ENCODE measurements at places on chromosomes 3 and 15.

- DNase-seq, result peak; percentile 50
Measured at GRCh38 chr15:99343881-99344551, 92.7 kb downstream of the LRRC28 start.

GRCh38 chr15:70194266-70194665 is 96.5 kb upstream of the TLE3 start:
- DNase-seq, result no peak

DNA sequence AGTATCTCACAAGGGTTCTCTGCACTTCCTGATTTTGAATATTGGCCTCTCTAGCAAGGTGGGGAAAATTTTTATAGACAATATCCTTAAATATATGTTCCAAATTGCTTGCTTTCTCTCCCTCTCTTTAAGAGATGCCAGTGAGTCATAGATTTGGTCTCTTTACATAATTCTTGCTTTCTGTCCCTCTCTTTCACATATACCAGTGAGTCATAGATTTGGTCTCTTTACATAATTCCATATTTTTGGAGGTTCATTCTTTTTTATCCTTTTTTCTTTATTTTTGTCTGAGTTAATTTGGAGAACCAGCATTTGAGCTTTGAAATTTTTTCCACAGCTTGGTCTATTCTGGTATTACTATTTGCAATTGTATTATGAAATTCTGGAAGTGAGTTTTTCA is 77.7 kb upstream of the NUDT16 start:
- DNase-seq, result no peak

DNA sequence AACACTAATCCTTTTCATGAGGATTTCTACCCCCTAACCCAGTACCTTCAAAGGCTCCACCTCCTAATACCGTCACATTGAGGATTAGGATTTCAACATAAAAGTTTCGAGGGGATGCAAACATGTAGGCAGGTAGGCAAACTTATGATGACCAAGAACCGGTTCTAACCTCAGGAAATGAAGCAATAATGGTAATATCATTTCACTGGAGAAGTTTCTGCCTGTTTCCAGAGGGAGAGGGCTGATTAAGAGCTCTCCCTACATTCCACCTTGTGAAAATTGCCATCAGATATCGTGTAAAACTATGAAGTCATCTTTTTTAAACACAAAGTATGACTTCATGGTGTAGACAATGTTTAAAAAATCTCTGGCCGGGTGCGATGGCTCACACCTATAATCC is 31.6 kb downstream of the NKIRAS1 start:
- no peak for DNase-seq

GRCh38 chr3:54344601-54345231 is 222.4 kb downstream of the CACNA2D3 start:
- no peak for DNase-seq

DNA sequence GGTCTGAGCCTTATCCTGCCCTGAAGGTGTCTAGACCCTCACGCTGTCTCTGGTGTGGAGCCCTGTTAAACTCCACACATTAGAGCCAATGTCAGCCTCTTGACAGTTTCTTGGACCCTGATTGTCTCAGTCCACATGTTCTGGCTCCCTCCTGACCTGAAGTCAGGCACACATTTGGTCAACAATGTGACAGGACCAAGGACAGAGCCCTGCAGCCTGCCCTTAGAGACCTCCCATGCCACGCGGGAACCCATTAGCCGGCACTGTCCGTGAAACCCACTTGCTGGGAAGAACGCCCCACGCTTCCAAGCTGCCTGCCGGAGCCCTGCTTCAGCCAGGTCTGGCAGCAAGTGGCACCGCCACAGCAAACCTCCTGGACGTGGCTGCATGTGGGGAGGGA is 162.7 kb upstream of the LINGO1 start:
- DNase-seq, result no peak

- no peak for DNase-seq
Measured at GRCh38 chr3:174659511-174659910, 199.6 kb upstream of the NAALADL2 start.

GRCh38 chr15:78949461-78949860 is 4.6 kb upstream of the CTSH start:
- no peak for DNase-seq

- no peak for DNase-seq
Measured at GRCh38 chr3:151459358-151459757, 1.5 kb downstream of the IGSF10 start.

GRCh38 chr15:100918690-100919480 is at the start of gene LRRK1:
Gene LRRK1, plus strand, starts transcription at chr15:100919357. Its CDS starts 5,276 bp downstream, at chr15:100924633.
- peak; percentile 59 for DNase-seq

GRCh38 chr3:29240248-29240647 is 40.6 kb upstream of the RBMS3 start:
- no peak for DNase-seq

- DNase-seq, result no peak
Measured at GRCh38 chr3:195698325-195698646, 22.5 kb upstream of the MUC20 start.

GRCh38 chr15:57114070-57114469 is 195.6 kb downstream of the TCF12 start:
- DNase-seq, result no peak

DNA sequence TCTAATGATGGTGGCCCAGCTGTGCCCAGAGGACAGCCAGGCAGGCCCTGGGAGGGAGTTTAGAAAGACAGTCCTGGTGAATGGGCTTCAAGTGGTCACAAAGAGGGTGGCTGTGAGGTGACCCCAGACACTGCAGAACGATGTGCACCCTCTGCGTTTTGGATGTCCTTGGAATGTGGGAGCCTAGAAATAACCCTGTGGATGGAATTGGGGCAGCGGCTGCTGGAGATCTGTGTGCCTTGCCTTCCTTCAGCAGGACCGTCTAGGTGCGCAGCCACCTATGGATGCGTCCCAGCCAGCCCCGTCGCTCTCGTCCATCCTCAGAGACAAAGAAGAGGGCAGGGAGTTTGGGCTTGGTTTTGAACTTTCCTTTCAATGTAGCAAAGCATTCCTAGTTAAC is 46.5 kb downstream of the KLHL25 start:
- DNase-seq, result peak; percentile 16

- DNase-seq, result peak; percentile 30
Measured at GRCh38 chr3:126113733-126114442, 30.0 kb upstream of the SLC41A3 start.

- DNase-seq, result no peak
Measured at GRCh38 chr3:150215616-150216015, 192.5 kb upstream of the TSC22D2 start.

GRCh38 chr3:175898194-175898593 is 1039.1 kb downstream of the NAALADL2 start:
- DNase-seq, result no peak

DNA sequence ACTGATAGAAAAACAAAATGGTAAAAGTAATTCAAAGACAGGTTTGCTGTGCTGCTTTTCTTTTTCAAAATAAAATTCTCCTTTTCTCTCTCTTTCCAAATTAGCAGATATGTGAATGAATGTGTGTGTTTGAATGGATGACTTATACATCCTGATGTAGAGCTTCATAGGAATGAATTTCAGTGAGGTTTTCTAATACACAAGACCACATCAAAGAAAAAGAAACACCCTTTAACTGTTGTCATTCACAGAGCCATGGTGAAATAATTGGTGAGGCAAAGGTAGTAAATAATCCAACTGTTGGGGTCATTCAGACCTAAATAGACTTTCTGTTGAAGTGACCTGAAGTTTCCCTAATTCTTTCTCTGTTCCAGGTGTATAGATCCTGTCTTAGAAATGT is 139.1 kb upstream of the ZPLD1 start:
- no peak for DNase-seq

- DNase-seq, result no peak
Measured at GRCh38 chr3:134336587-134336986, 37.7 kb downstream of the AMOTL2 start.

DNA sequence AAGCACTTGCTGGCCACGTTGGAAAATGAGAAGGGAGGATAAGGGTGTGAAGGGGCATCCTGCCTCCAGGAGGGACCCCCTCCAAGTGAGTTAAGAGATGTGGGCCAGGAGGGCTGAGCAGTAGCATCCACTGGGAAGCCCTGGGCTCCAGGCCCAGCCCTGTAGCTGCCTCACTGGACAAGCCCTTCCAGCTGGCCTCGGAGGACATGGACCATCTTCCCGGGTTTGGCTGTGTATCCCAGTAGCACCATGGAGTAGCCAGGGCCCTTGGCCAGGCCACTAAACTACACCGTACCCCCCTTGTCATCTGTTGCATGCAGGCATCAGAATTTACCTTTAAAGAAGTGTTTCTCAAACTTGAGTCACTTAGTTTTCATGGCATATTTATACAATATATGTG is 29.4 kb upstream of the ALDH1L1 start:
- DNase-seq, result no peak

DNA sequence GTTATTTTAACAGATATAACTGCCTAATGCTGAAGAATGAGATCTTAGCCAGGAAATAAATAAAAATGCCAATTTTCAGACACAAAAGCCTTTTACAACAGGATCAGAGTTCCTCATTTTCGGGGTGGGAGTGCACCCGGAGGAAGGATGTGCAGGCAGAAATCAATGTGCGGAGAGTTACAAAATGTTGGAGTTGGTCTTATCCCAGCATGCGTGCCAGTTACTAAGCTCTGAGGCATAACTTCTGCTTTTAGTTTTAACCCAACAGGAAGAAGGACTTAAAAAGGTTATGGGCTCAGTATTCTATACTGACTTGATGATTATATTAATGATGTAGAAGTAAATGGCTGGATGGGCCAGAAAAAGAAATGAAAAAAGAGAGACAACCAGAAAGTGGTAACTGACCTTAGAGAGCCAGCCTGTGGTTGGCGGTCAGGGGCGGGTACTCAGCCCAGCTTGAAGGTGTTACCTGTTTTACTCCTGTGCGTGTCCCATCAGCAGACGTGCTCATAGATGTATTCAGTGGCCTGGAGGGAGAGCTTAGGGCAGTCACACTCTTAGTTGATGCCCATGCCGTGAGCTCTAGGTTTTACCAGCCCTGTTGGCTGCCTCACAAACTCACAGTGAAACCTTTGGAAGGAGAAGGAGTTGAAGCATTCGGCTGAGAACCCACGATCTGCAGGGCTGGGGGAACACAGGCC is 164.7 kb downstream of the SV2B start:
- DNase-seq, result no peak

- no peak for DNase-seq
Measured at GRCh38 chr15:87672309-87673288, 583.9 kb downstream of the NTRK3 start.

GRCh38 chr3:152126260-152126659 is 142.5 kb upstream of the MBNL1 start:
- DNase-seq, result no peak

DNA sequence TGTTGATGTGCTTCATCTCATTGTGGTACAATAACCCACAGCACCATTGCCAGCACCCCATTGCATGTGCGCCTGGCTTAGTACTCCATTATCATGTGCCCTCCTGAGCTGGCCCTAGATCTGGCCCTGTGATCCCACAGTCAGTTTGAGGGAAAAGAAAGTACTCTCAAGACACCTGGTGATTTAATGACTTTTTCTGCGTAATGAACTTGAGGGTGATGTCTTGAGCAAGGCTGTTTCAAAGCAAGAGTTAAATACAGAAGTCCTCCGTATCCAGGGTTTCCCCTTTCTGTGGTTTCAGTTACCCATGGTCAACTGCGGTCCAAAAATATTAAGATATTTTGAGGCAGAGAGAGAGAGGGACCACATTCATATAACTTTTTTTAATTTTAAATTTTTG is 16.3 kb downstream of the C3orf20 start:
- no peak for DNase-seq

- no peak for DNase-seq
Measured at GRCh38 chr3:116005404-116005803, 382.1 kb downstream of the GAP43 start.

- DNase-seq, result no peak
Measured at GRCh38 chr15:59170295-59171066, 36.2 kb upstream of the LDHAL6B start.

DNA sequence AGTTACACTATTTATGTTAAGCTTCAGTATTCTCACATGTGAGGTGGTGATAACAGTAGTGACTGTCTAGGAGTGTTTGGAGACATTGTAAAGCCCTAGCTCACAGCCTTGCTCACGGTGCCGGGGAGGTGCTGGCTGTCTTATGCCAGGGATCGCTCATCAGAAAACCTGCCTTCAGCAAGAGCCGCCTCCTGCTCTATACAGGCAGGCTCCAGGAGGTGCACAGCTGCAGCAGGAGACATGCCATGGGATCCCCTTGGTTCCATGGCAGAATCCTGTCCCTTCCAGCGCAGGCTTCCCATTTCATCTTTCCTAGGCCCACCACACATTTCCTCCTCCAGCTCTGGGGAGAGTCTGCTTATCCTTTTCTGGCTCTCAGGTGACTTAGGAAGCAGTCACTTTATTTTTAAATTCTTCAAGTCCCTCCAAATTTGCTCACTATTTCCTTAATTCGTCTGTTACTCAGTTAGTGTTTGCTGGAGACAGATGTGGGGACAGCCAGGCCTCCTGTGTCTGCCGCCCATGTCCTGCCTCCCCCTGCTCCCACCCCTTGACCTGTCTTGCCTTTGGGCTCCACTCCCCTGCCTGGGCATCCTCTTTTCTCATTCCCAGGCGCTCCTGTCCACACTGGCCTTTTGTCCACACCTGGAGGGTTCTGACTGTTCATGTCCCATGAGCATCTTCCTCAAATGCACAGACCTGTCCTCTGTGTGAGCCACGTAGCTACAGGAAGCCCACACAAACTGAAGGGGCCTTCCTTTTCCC is 31.7 kb downstream of the SLCO2A1 start:
- no peak for DNase-seq

GRCh38 chr3:52385157-52385556 is 59.7 kb downstream of the SEMA3G start:
- DNase-seq, result no peak

GRCh38 chr3:195365371-195365770 is 77.4 kb downstream of the ACAP2 start:
- no peak for DNase-seq

GRCh38 chr3:124292329-124292728 is 300.4 kb upstream of the ROPN1 start:
- no peak for DNase-seq

- DNase-seq, result no peak
Measured at GRCh38 chr3:147369231-147369630, 37.1 kb downstream of the ZIC4 start.

DNA sequence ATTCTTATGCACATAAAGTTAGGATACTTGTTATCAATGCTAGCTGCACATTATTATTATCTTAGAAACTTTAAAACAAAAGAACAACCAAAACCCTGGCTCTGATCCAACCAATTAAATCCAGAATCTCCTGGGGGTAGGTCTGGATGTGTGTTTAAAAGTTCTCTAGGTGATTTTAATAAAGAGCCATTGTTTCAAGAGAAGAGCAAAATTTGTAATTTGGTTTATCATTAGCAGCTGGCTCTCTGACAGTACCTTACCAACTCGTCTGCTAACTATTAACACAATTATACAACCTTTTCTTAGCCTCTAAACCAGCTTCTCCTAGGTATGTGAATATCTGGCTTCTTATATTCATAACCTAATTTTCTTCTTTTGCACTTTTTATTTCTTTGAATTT is 68.9 kb downstream of the IFT80 start:
- DNase-seq, result no peak

- no peak for DNase-seq
Measured at GRCh38 chr3:151402349-151402748, 17.8 kb upstream of the P2RY12 start.

DNA sequence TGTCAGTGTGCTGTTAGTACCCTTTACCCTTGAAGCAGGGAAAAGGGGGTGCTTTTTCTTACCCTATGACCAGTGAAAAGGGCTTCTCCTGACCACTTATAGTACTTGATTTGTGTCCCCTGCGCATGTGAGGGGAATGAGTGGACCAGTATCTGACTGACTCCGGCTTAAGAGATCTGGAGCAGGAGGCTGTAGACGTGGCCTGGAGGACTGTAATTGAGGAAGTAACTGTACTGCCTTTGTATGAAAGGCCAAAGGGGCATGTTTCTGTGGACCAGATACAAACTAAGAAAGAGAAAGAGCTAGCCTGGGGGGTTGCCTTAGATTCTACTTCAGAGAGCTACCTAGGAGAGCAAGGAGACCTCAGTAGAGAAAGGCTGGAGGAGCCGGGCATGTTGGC is 89.9 kb upstream of the TBL1XR1 start:
- DNase-seq, result no peak
